ENCODE measurements at places on chromosomes 16 and 17. TPM values are rescaled to one million over a fixed set of nuclear protein-coding genes. Genes with fewer than 3 reads are reported as not detected.
A peak's percentile ranks its signal among the peaks of the same experiment; 100 is the strongest.

NAGS gene
- 1.8 TPM for polyA plus RNA-seq

PRAC1 gene
- not detected for polyA plus RNA-seq

DNA sequence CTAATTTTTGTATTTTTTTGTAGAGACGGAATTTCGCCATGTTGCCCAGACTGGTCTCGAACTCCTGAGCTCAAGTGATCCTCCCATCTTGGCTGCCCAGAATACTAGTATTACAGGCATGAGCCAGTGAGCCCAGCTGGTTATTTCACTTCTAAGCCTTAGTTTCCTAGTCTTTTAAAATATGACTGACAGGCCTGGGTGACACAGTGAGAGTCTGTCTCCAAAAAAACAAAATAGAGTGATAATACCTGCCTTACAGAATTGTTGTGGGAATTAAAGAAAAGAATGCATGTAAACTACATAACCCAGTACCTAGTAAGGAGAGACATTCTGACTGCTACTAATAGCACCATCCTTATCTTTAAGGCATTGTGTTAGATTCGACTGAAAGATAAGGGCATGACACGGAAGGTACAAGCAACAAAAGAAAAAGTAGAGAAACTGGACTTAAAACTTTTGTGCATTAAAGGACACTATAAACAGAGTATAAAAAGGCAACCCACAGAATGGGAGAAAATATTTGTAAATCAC, 11.6 kb downstream of the TOM1L2 start:
- no peak for DNase-seq

GRCh38 chr16:85141491-85142128, 29.3 kb upstream of the CIBAR2 start:
- DNase-seq = peak; percentile 88

TBC1D3 gene
- not detected for polyA plus RNA-seq

- DNase-seq = no peak
Measured at GRCh38 chr17:6420173-6420641, 14.7 kb downstream of the AIPL1 start.

ADGRG3 gene
- 0.11 TPM for polyA plus RNA-seq

- DNase-seq = no peak
Measured at GRCh38 chr16:46962629-46963028, 10.8 kb downstream of the DNAJA2 start.

GRCh38 chr16:726438-727290, at the start of the genes CCDC78 and HAGHL:
Gene CCDC78, minus strand, starts transcription at chr16:726443. Its CDS starts 76 bp downstream, at chr16:726367.
Gene HAGHL, plus strand, starts transcription at chr16:727106. Its CDS starts 404 bp downstream, at chr16:727510.
- peak; percentile 67 for DNase-seq

DNA sequence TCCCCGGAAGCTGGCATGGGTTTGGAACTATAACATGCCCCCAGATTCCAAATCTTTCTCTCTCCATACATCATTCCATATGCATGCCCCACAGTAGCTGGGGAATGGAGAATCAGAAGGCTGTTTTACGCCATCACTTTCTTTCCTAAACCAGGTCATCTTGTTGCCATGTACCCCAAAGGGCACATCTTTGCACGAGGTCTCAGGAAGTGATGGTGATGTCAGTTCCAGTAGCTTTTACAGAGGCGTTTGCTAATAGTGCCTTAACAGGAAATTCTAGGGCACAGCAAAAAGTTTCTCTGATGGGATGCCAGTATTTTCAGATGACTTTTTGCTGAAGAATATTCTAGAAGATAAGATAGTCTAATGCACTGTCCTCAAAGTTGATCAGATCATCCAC, 241.5 kb downstream of the MAF start:
- no peak for DNase-seq

DNA sequence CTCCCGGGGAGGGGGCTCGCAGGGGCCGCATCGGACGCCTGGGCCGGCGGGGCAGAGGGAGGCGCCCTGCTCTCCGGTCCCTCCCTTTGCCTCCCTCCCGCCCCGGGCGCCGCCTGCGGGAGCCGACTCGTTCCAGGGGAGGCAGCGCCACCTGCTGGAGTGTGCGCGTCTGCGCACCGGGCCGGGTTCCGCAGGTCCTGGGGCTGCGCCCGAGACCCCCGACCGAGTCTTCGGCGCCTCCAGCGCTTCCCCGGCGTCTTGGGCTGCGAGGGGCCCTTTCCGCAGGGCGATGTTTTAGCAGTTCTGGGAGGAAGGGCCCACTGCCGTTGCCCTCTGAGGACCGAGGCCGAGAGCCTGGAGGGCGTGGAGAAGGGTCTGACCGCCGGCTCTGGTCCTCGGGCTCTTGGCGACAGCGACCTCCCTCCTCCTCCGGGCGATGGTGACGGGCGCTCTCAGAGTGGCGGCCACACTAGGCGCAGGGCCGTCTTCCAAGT, 106.3 kb downstream of the SEC14L1 start:
- DNase-seq = peak; percentile 96

DNA sequence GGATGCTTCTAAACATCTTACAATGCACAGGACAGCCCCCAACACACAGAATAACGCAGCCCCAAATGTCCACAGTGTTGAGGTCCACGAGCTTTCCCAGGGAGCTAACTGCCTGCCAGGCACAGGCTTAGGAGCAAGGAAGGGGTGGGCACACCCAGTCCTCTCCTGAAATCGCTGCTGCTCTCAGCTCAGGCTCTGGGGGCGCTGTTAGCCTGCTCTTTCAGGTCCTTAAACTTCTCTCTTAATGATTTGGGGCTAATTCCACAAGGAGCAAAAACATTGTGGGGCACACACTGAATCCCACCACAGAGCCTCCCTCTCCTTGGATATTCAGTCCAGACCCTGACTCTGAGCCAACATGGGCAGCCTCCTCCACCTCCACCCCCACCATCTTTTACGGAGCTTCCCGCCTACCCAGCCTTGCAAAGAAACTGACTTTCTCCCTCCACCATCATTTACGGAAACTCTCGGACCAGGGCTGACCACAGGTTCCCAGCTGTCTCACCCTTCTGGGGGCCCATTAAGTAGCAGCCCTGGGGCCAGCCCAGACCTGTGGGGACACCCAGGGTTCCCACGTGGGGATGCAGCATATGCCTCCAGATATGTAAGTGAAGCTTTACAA, 1.1 kb downstream of the CD300H start:
- DNase-seq = peak; percentile 38

DNA sequence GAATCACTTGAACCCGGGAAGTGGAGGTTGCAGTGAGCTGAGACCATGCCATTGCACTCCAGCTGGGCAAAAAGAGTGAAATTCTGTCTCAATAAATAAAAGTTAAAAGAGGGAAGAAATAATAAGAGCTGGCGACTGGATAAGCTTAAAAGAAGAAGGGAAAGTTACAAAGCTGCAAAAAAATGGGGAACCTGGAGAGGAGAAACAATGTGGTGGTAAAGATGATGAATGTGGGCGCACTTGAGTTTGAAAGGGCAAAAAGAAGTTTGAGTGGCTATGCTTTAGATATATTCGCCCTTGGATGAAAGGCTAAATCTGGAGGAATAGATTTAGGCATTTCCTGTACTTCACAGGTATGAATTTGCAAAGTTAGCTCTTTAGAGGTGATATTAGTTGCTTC, 53.0 kb upstream of the YPEL2 start:
- DNase-seq = no peak

- no peak for DNase-seq
Measured at GRCh38 chr16:27107185-27107592, 40.5 kb downstream of the C16orf82 start.

CTRB1 gene
- polyA plus RNA-seq = 0.27 TPM

DNA sequence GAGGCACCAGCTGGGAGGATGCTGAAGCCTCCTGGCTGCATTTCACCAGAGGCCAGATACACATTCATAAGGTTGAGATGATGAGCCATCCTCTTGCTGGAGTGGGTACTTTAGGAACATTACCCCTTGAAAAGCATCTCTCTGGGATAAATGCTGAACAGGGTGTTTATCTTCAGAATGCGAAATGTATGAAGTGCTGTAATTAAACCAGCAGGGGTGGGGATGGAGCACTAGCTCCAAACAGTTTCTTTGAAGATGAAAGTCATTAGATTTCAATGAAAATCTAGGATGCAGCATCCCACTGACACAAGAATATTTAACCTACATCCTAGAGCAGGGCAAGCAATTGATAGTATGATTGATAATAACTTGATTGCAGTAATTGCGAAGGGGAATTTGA, 158.1 kb downstream of the CYLD start:
- no peak for DNase-seq

Measured in right cardiac atrium (tissue), 5 donors.